Ecto neural progenitor cell (in vitro differentiated cells): ENCODE measurements at places on chromosomes 5 and 9.

DNA sequence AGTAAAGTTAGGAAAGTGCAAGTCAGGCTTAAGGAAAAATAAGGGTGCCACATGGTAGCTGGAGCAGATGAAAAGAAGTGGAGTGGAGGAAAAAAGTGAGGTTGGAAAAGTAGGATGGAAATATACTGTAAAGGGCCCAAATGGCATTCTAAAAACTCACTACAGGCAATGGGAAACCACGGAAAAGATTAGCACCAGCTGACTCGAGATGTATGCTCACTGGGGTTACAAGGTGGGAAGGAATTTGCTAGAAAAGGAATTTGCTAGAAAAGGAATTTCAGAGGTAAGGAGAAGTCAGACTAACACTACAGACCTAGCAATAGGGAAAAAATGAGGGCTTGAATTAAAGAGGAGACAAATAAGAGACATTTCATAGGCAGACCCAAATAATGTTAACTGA lies 3.6 kb downstream of the PSMD5 start:
- DNase-seq = no peak

DNA sequence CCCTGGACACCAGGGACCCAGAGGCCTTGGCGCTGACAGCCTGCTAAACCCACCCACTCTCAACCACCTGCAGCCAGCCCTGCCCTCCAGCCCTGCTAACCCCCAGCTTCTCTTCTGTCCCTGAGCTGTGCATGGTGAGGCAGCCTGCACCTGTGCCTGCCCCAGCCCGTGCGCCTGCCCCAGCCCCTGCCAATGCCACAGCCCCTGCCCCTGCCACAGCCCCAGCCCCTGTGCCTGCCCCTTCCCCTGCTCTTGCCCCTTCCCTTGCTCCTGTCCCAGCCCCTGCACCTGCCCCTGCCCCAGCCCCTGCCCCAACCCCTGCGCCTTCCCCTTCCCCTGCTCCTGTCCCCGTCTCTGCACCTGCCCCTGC lies 43.3 kb upstream of the IRX4 start:
- DNase-seq = no peak

DNA sequence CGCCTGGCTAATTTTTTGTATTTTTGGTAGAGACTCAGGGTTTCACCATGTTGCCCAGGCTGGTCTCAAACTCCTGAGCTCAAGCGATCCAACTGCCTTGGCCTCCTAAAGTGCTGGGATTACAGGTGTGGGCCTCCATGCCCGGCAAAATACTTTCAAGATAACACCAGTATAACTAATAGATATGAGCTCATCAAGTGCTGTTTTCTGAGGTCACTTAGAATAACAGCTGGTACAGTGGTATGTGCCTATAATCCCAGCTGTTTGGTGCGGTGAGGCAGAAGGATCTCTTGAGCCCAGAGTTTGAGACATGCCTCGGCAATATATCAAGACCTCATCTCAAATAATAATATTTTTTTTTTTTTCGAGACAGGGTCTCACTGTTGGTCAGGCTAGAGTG lies 30.5 kb upstream of the CREBRF start:
- no peak for DNase-seq

DNA sequence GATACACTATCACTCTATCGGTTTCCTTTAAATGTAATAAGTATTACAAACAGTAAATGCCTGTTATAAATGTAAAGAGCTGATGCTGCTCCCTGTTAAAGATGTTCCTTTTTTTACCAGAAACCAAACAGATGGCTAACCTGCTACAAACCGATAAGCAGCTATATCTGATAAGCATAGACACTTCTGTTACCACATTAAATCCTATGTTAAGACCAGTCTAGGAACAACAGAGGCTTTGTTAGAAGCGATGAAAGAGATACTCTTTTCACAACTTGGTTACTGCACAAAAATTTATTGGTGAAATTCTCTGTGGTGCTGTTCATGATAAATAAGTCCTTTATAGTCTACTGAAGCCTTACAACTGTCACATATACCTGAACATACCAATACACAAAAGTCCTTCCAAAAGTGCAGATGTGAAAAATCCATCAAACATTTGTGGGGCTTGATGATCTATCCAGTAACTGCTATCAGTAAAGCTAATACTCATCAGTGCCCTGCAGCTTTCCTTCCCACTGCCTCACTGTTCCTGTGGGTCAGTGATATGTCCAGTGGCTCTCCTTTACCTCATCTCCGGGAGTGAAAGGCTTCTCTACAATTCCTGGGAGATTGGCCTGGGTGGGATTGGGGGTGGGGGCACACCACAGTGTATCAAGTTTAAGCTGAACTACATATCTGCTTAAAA lies 25.8 kb upstream of the PRXL2C start:
- no peak for DNase-seq

GRCh38 chr9:34464571-34464970 lies 6.0 kb downstream of the DNAI1 start:
- no peak for DNase-seq

DNA sequence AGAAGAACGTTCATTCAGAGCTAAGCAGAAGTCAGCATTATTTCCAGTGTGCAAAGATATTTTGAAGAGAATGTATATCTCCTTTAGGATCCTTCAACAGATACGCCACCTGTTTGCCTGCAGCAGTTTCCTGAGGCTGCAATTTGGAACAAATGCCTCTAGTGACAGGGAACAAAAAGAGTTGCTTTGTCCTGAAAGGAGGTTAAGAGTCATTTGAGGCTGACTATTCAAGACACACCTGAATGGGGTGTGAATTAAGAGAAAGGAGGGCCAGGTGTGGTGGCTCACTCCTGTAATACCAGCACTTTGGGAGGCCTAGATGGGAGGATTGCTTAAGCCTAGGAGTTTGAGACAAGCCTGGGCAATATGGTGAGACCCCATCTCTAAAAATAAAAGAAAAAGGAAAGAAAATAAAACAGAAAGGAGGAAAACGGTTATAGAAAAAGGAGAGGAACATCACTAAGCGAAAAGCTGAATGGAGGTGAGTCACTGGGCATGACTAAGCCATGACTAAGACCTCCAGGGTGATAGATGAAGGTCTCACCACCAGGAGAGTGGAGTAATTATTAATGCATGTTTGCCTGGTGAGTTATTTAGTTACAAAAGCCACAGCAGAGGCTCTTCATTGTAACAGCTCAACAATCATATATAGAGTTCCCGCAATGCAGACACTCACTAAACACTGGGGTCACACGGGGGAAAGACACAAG lies 255.2 kb upstream of the TNC start:
- DNase-seq = no peak

DNA sequence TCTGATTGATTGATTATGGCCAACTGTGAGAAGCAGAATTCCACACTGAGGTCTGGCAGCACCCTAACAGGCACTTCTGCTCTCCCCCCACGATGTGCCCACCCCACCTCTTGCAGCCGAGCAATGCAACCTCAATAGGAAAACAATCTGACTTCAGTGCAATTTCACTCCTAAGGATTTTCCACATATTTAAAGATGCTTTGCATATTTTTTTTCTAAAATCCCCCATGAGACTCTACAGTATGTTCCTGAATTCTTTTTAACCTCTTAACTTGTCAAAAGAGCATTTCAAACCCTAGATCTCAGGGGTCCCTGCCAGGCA lies 243.1 kb downstream of the AUH start:
- DNase-seq = no peak

- DNase-seq = peak; percentile 39
These were observed 143.4 kb downstream of the PALM2AKAP2 start for GRCh38 chr9:109923471-109923760.

GRCh38 chr9:111016426-111017045 lies 21.7 kb downstream of the LPAR1 start:
- DNase-seq = no peak

GRCh38 chr5:178602752-178603151 lies 12.6 kb upstream of the COL23A1 start:
- DNase-seq = no peak

DNA sequence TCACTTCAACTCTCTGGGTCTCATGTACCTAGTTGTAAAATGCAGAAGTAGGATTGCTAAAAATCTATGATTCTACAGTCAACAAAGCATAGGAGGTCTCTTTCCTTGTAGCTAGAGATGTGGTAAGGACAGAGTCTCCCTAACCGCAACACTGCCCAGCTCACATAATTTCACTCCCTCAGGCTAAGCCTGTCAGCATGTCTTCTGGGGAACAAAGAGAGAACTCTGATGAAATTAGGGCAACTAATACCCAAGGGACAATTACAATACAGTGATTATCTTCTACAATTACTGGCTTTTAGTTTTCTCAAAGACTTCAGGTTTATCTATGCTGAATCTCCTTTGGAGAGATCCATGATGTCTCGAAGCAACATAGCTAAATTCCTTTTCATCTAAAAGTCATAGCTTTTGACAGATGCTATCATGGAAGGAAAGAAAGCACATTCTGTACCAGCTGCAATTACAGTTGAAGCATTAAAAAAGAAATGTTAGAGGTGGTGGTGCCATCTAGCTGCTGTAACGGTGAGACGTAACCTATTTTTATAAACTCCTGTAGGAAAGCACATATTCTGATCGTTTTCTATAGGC lies 141.1 kb upstream of the TARS1 start:
- DNase-seq = peak; percentile 48

DNA sequence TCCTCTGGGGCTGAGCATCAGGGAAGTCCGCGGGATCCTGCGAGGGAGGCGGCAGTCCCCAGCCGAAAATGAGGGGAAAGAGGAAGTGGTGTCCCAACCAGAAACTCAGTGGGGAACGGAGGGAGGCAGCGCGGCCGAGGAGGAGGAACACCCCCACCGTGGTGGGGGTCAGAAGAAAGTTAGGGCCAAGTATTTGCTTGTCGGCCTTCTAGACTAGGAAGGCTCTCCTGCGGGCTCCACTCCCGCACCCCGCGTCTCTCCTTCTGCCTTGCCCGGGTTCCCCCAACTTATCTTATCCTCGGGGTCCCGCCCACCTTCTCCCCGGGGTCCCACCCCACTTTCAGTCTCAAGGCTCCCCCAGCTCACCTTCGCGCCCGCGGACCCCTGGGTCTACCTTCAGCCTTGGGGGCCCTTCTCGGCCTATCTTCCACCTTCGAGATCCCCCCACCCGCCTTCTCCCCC lies 557 bp upstream of the PHF2 start:
- DNase-seq = no peak

DNA sequence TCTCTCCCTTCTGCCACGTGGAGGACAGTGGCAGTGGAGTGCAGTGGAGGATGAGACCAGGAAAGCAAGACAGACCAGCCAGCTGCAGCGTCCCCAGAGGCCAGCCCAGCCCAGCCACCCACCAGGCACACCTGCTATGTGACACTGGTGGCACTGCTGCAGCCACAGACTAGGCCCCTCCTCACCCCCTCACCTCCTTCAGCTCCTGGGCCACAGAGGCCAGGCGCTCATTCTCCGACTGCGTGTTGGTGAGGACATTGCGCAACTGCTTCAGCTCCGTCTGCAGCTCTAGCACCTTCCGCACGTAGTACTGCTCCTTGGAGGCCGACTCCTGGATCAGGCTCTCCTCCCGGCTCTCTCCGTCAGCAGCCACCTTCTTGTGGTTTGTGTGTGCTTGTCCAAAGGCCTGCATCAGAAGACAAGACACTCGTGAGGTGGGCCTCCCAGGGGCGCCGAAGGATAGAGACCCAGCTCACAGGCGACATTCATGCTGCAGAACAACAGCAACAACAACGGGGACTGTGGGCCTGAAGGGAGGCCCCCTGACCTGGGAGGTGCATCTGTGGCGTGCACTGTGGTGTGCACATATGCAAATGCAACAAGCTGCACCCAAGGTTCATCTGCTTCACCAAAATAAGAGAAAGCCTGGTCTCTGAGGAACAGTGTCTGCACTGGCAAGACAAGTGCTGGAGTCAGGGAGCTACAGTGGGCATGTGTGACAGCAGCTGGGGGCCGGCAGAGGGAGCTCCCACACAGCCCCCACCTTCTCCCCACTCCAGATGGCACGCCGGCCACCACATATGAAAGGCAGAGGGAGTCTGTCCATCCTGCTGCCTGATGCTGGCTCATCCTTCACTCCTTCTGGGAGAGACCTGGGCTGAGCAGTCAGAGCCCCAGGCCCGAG lies 35.5 kb downstream of the BICD2 start:
- peak; percentile 45 for DNase-seq

DNA sequence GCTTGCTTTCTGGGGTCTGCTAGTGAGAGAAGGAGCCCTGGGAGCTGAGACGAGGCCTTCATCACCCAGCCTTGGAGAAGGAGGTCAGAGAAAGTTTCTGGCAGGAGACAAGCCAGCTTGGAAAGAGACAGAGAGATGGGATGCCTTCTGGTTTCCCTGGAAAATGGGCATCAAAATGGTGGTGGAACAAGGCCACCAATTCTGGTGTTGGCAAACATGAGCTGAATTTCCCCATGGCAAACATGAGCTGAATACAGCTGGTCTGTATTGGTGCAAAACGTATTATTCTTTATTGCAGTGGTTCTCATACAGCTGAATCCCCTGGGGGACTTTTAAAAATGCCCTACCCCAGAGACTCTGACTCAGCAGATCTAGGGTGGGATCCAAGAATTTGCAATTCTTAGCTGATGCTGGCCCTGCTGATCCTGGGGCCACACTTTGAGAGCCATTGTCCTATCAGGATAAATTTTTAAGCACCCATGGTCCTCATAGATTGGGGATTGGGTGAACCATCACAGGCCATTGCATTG lies 39.1 kb upstream of the S1PR3 start:
- no peak for DNase-seq

- DNase-seq = no peak
These were observed 333.7 kb downstream of the ELAVL2 start for GRCh38 chr9:23492126-23493002.

GRCh38 chr5:106833517-106833916 lies 837.2 kb downstream of the EFNA5 start:
- no peak for DNase-seq
